ENCODE measurements at places on chromosomes 12 and 14.

DNA sequence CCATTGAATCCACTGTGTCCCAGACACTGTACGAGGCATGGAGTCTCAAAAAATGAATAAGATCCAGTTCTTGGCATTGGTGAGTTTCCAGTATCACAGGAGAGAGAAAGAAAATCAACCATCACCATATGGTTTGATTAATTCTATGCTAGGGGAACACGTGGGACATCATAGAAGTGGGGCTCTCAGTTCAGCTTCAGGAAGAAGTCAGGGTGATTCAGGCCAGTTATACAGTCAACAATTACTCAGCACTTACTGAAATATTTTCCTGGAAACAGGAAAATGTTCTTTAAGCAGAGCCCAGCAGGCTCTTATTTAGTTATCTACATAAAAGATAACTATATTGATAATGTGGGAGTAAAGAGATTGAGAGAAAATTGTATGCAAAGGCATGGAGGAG, 407.2 kb downstream of the NOVA1 start:
- no peak for DNase-seq

DNA sequence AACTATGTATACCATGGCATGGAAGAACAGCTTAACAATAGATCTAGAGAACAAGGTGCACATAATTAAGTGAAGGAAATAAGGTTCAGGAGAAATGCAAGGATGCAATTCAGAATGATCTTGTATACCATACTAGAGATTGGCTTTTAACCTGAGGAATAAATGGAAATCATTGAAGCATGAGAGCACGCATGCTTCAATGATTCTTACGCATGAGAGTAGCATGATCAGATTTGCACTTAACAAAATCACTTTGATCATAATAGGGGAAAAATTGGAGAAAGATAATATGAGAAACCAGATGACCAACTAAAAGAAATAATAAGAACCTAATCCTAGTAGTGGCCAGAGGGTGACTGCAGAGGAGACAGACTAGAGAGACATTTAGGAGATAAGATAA, 133.3 kb upstream of the FSCB start:
- DNase-seq, result no peak

DNA sequence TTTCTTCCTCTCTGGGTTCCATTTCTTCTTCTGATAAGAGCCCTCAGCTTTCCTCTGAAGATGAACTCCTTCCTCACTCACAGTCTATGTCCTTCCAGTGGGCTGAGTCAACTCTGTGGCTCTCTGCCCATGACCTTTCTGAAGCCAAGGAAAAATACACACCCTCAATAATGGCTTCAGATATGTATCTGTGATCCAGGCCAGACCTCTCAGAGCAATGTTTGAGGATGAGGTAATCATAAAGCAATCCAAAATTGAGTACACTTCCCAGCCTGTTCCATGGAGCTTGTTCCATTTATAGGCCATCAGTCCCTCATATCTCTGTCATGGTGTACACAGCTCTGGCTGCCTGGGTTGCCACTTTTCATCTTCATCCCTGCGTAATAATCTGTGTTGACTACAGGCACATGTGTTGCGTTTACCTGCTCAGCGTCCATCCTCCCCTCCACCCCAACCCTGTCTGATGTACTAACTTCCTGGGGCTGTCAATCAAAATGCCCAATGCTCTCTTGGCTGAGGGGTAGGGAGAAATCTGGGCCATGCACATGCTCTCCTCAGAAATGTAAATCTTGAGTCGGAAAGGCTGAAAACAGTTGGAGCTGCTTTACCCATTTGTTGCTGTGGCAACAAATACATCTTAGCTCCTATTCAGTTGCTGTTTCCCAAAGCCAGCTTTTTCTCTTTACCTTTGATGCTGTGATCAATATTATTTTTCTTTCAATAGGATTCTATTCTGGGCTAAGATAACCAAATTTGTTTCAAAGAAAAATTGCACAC, 377.8 kb upstream of the TMEM132C start:
- DNase-seq, result no peak

DNA sequence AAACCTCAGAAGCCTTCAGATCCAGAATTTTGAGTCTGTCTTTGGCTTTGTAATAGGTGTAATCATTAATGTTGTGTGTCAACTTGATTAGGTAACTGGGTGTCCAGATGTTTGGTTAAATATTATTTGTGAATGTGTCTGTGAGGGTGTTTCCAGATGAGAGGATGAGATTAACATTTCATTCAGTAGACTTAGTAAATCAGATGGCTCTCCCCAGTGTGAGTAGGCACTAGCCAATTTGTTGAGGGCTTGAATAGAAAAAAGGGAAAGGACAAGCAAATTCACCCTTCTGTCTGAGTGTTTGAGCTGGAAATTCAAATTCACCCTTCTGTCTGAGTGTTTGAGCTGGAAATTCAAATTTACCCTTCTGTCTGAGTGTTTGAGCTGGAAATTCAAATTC, 932.2 kb downstream of the SLC6A15 start:
- DNase-seq, result no peak

DNA sequence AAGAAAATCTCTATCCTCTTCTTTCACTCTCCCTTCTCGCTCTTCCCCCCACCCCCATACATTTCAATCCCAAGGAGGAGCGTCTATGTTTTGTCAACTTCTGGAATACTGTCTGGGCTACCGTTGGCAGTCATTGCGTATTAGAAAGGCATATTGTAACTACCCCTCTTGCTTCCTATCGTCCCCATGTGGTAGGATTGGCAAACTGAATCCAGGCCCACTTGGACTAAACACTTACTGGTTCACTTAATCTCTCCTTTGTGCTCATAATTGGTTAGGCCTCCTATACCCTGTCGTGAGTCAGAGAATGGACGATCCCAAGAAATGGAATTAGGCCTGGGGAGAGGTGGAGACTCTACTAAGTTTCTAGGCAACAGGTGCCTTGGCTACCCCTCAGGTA, 68.8 kb upstream of the SLC8A3 start:
- no peak for DNase-seq

DNA sequence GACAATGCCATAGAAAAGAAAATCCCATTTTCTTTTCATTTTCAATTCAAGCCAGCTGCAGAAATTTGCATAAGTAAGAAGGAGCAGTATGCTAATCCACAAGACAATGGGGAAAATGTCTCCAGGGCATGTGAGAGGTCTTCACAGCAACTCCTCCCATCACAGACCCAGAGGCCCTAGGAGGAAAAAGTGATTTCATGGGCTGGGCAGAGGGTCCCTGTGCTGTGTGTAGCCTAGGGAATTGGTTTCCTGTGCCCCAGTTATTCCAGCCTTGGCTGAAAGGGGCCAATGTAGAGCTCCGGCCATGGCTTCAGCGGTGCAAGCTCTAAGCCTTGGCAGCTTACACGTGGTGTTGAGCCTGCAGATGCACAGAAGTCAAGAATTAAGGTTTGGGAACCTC, 211.4 kb downstream of the CCDC59 start:
- no peak for DNase-seq

DNA sequence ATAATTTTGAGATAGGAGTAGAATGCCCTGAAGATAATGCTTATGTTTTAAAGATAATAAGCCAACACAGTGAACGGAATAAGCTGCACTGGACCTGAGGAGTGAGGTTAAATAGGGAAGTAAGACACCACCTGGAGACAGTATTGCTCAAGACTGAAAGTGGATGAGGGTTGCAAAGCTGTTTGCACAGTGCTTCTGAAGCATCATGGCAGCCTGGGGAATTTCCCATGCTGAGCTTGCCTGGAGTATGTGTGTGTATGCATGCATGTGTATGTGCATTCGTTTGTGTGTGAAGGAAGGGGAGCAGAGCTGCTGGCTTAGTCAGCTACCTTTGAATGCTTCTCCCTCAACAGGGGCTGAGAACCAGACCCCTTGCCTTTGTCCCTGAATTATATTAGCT, 35.8 kb downstream of the BHLHE41 start:
- no peak for DNase-seq

- peak; percentile 38 for DNase-seq
Observed at GRCh38 chr12:49098035-49098451, 3.4 kb upstream of the DHH start.

DNA sequence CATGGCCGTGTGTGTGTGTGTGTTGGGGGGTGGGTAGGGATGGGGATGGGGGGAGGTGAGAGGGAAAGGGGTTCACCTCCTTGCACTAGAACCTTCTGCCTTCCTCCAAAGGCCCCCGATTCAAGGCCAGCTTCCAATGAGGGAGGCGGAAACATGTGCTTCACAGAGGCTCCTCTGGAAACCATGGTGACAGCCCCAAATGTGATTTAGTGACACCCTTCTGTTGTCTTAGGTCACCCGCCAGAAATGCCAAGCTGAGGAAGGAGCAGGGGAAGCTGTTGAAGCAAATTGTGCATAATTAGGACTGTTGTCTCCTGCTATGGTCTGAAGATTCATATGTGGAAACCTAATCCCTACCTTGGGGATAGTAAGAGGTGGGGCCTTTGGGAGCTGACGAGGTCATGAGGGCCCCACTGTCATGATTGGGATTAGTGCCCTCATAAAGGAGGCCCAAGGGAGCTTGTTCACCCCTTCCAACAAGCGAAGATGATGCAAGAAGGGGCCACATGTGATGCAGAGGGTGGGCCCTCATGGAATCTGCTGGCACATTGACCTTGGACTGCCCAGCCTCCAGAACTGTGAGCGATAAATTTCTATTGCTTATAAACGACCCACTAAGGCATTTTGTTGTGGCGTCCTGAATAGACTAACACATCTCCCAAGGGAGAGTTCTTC, 95.2 kb downstream of the AACS start:
- no peak for DNase-seq

DNA sequence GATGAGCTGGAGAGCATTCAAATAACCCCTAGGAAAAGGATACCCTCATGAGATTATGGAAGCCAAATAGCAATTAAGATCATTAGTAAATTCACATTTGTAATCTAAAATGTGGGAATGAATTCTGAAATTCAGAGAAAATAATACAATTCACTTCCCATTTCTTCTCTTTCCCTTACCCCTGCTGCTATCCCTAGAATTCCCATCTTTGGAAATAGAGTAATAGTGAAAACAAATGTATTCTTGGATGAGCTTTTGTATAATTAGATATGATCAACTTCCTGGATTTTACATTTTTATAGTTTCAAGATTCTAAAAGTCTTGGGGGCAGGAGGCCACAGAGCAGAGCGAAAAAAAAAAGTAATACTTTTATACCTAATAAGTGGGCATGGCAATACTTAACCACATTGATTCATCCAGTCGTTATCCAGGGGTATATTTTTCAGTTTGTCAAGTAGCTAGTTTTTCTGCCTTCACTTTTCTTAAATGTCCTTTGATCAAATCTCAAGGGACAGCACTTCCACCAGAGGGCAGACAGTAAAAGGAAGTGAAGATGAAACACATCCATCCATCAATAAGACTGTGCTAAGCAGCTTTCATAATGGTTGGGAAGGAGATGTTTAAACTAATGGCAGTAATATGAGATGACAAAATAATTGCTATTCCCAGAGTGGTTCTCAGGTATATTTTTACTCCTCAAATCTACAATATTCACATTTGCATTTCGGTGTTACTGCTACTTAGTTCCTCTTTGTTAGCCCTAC, 401.3 kb downstream of the DIO2 start:
- no peak for DNase-seq

DNA sequence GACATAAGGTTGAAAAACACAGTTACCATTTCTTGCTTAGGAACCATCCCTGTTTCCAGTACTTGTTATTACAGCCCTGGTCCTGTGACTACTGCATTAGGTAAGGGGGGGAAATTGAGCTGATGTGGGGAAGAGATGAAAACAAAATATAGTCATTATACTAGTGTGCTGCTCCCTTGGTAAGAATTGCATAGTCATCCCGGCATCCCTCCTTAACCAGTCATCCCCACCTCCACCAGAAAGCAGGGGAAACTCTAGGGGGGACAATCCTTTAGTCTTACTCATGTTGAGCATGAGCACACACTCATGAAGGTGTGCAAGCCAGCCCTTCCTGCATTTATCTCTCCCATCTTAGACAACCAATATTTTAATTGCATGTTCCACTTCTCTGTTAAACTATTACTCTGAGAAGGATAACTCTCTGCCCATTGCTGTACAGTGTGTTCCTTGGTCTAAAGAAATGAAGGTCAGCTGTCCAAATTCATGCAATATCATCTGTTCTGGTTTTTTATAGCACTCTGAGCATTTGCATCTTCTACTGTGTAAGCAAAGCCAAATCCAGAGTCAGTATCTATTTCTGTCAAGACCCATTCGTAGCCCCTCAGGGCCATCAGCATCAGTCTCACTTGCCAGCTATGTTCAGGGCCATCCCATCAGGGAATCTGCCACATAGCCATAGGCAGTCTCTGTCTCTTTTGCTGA, 46.8 kb downstream of the TMEM30B start:
- no peak for DNase-seq

- DNase-seq, result peak; percentile 55
Observed at GRCh38 chr14:73239393-73240241, 2.3 kb downstream of the PAPLN start.

- no peak for DNase-seq
Observed at GRCh38 chr14:91078095-91078737, 17.8 kb upstream of the RPS6KA5 start.

DNA sequence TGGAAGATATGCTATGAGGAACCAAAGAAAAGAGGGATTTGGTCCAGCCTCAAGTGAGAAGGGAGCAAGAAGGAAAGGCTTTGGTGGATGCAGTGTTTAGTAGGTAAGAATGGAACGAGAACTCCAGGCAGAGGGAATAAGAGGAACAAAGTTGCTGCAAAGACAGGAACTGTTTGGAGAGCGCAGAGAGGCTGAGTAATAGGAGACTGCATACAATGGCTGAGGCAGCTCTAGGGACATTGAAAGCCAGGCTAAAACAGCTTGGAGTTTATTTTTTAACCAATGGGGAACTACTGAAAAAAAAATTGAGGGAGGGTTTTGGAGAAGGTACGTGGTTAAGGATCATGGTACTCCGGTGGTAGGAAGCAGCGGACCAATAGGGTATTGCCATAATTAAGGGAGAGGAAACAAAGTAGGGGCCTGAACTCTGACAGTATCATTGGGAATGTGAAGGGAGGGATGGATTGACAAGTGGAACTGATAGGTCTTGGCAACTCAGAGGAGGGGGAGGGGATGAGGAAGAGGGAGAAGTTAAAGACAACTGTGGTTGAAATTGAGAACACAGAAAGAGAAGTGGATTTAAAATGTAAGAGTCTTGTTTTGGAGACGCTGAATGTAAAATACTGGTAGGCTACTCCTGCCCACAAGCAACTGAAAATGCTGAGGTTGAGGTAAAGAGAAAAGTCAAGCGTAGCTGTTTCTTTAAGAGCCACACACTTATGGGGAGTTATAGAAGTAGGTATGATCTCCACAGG, 4.8 kb downstream of the ASCL4 start:
- DNase-seq, result no peak

DNA sequence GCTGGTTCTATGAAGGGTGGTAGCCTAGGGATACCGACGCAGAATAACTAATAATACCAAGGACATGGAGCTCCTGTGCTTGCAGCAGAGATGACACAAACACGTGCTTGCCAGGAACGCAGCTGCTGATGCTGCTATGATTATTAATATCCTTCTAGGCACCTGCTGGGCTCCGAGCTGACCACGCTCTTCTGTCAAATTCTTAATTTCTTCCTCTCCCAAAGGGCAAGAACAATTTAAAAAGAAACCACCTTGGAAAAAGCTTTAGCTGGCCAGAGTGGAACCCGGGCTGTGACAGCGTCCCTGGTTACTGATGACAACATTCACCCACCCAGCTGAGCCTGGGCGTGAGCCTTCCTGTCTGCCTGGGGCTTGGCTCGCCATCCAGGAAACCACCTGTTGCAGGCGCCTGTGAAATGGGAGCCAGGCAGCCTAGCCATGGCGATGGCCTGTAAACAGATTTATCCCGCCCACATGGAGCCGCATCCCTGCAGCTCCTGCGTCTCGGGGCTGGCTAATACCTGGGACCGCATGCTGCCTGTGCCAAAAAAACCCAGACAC, 28.8 kb downstream of the CLMN start:
- DNase-seq, result no peak

- DNase-seq, result no peak
Observed at GRCh38 chr12:69066492-69067373, 133.8 kb upstream of the CPM start.
